ENCODE measurements at places on chromosomes 5 and 9. TPM values are rescaled to one million over a fixed set of nuclear protein-coding genes. Genes with fewer than 3 reads are reported as not detected.

- no peak overlapping the region for H3K27ac ChIP-seq
- H3K27me3 ChIP-seq: no peaks in the 10 kb centered on the region
- H3K4me3 ChIP-seq: no peak overlapping the region
These were observed 186.7 kb upstream of the TLX3 start for GRCh38 chr5:171122372-171122771.

GRCh38 chr5:89560696-89561095 lies 677.7 kb upstream of the MEF2C start:
- no peak overlapping the region for H3K27ac ChIP-seq
- DNase-seq: no peak
- no peaks in the 10 kb centered on the region for H3K27me3 ChIP-seq

GRCh38 chr5:178346607-178347334 lies 114.2 kb upstream of the PHYKPL start:
- no peaks in the 10 kb centered on the region for H3K27me3 ChIP-seq
- H3K4me3 ChIP-seq: no peak overlapping the region
- no peaks in the 10 kb centered on the region for H3K36me3 ChIP-seq
- no peak for DNase-seq

- no peak overlapping the region for H3K4me3 ChIP-seq
- no peak overlapping the region for H3K27ac ChIP-seq
- H3K36me3 ChIP-seq: no peaks in the 10 kb centered on the region
- no peaks in the 10 kb centered on the region for H3K27me3 ChIP-seq
- no peak for DNase-seq
These were observed 28.7 kb downstream of the TTC23L start for GRCh38 chr5:34867660-34868059.

GRCh38 chr9:14079440-14079839 lies 234.5 kb downstream of the NFIB start:
- no peak overlapping the region for H3K27ac ChIP-seq
- peaks cover 8% of the 10 kb centered on the region for H3K27me3 ChIP-seq
- H3K4me1 ChIP-seq: no peaks in the 10 kb centered on the region
- no peak for DNase-seq
- no peaks in the 10 kb centered on the region for H3K36me3 ChIP-seq
- H3K4me3 ChIP-seq: no peak overlapping the region

The ADAMTS13 gene
- polyA plus RNA-seq: 0.86 TPM
